ENCODE measurements at places on chromosomes 16 and 17.
A peak's percentile ranks its signal among the peaks of the same experiment; 100 is the strongest.

DNA sequence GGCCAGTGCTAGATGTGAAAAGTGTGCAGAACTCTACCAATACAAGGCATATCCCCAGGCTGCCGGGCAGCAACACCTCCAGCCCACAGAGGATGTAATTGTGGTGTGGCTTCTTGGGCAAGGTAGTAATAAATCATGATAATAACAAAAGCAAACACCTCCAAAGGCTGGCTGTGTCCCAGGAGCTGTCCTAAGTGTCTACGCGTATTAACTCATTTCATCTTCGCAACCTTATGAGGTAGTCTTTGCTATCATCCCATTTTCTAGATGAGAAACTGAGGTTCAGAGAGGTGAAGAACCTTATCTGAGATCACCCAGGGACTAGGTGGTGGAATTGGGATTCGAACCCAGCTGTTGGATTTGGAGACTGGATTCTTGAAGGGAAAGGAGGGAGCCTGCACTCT lies 5.3 kb downstream of the PDK2 start:
- DNase-seq: no peak

DNA sequence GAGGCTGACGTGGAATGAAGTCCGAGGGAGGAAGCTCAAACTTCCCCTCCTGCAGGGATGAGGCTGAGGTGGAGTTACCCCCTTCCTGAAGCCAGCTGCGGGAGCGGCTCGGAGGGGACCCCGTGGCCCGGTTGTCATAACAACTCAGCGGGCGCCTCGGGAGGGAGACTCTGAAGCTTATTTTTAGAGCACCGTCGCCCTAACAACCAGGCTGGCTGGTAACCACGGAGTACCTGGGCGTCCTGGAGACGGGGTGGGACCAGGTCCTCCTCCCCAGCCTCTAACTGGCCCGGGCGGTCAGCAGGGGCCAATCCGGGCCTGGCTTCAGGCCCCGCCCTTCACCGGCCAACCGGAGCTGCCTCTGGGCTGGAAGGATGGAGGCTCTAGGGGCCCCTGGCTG lies 27.7 kb downstream of the NECAB2 start:
- DNase-seq: no peak

GRCh38 chr17:41992576-41992975 lies 24.7 kb downstream of the DNAJC7 start:
- DNase-seq: no peak

- no peak for DNase-seq
Observed at GRCh38 chr16:30350134-30350871, 4.8 kb downstream of the CD2BP2 start.

DNA sequence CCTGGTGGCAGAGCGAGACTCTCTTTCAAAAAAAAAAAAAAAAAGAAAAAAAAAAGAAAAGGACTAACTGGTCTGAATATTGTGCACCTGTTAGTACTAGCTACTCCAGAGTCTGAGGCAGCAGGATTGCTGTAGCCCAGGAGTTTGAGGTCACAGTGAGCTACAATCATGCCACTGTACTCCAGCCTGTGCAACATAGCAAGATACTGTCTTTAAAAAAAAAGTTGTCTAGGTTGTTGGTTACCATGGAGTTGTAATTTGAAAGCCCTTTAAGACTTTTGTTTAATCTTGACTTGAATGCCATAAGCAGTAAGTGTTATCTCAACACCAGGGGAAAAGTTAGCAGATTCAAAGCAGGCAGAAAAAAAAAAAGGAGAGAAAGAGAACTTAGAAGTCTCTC lies 10.9 kb upstream of the C16orf54 start:
- no peak for DNase-seq

GRCh38 chr17:68709461-68709860 lies 108.3 kb upstream of the FAM20A start:
- DNase-seq: no peak

- no peak for DNase-seq
Observed at GRCh38 chr17:35011671-35012216, 31.4 kb downstream of the LIG3 start.

DNA sequence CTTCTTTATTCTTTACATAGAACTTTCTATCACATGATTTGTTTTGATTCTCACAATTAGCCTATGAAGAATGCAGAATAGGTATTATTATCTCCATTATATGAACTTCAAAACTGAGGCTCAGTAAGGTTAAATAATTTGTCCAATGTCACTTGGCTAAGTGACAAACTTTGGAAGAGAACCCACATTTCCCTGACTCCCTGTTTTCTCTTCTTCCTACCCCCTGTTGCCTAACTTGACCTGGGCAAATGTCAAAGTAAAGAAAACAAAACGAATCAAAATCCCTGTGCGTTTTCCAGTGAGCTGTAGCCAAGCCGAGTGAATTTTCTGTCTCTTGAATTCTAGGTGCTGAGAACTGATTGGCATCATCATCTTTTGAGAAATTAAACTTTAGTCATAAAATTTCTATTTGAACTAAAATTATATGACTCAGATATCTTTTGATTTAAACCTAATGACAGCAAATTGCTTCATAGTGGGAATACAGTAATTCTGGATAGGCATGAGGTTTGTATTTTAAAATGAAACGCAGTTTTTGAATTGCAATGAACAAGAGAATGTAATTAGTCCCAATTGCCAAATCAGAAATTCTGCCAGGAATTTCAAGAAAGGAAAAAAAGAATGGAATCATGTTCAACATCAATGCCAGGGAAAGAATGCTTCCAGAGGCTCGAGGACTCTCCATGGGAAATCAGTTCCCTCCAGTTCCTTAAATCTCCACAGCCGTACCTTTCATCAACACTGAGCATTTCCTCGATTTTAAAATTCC lies 4.6 kb upstream of the NACA2 start:
- DNase-seq: no peak

DNA sequence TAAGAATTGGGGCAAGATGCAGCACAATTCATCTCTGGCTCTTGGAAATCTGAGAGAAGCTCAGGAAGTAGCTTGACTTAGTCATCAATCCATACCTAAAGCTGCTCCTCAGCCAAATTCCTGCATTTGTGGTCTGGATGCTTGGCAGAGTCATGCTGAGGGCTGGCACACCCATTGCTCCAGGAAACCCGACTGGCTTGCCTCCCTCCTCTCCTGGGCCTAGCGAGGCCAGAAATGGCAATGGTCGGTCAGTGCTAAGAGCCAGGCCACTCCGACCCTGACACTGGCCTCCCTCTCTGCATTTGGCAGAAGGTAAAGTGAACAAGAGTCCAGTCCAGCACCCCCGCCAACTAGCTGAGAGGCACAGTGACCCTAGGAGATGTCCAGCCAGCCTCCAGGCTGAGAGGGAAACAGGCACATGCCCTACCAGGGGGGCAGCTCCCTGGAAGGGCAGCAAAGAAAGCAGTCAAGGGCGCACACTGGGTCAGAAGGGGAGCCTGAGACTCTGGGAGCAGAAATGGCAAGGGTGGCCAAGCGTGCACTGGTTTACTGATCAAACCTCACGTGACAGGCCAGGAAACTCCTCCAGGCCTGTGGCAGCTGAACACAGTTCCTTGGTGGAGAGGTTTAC lies 10.0 kb downstream of the POLDIP2 start:
- no peak for DNase-seq

DNA sequence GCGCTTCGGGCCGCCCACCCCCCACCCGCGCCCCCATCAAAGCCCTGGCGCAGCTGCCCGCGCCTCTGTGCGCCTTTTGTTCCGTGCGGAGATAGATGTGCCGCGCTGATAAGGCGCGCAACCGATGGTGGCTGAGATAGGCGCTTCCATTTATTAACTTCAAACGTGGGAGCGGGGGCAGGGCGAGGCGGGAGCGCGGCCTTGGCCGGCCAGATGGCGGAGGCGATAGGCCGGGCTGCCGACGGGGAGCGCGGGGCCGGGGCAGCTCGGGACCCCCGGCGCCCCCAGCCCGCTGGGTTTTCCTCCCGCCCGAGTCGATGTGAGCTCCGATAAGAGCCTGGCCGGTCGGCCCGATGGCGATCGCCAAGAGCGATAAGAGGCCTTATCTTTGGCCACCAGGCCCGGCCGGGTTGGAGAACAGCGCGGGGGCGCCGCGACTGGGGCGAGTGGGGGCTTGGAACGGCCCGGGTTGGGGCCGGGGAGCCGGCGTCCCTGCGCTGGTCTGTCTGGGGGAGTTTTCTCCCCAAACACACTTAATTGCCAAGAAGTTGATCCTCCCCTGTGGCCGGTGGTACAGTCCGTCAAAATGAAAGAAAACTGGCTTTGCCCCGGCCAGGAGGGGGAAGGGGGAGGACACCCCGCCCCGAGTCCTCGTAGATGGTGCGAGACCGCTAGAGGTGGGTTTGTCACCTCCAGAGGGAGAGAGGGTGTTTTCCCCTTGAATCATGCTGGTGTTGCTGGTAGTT lies 2.7 kb downstream of the ZFPM1 start:
- peak; percentile 66 for DNase-seq

DNA sequence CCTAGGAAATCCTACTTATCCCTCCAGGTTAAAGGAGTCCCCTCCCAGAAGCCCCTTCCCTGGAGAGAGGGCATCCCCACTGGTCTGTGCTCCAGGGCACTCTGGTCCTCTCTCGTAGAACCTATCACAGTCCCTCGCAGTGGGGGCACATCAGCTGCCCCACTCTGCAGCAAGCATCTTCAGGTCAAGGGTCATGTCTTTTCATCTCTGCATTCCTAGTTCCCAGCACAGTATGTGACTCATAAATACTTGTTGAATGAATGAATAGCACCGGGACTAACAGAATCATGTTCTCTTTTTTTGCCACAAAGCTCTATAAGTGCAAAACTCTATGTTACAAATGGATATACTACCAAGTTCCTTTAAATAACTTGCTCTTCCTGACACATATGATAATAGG lies 36.0 kb downstream of the RNF157 start:
- DNase-seq: no peak

- DNase-seq: no peak
Observed at GRCh38 chr16:68287276-68288251, 23.2 kb downstream of the SLC7A6OS start.
